Cardiac muscle cell (in vitro differentiated cells and primary cell): ENCODE measurements at places on chromosomes 2 and 18.
A peak's percentile ranks its signal among the peaks of the same experiment; 100 is the strongest.

DNA sequence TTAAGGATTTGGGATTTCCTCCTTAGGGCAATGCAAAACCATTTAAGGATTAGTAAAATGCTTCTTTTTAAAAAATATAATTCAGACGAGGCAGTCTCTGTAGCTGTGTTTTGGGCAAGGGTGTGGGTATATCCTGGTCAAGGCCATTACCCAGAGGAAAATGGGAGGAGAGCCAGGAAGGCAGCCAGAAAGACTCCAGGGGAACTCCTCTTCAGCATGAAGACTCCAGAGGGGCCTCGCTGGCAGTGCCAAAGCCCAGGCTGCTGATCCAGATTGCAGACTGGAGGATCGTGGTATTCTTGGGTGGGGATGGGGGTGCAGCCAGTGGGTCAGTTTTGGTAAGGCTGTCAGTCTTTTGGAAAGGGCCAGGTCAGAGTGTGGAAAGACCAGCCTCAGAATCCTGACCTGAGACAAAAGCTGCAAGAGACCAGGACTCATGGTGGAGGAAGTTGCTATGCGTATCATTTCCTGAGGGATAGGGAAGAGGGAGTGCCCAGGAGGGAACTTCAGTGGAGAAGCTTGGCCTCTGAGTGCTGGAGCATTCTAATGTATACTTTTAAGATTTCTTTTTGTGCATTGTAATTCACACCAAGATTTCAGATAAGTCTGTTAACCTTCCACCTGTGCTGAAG, 20.9 kb upstream of the RAB11FIP5 start:
- DNase-seq, result no peak

DNA sequence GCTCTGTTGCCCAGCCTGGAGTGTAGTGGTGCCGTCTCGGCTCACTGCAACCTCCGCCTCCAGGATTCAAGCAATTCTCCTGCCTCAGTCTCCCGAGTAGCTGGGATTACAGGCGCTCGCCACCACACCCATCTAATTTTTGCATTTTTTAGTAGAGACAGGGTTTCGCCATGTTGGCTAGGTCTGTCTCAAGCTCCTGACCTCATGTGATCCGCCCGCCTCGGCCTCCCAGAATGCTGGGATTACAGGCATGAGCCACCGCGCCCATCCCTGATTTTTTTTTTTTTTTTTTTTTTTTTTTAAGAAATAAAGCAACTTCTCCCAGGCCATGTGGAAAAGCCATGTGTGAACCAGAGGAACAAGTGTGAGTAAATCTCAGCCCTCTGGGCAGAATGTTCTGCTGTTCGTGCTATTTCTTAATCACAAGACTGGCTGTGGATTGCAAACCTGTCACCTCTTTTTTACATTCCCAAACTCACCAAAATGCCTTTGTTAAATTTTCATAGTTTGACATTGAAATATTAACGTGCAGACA, 6.4 kb upstream of the SH3BP4 start:
- DNase-seq, result no peak

- no peak for DNase-seq
Observed at GRCh38 chr2:14398641-14399040, 233.9 kb upstream of the LRATD1 start.

DNA sequence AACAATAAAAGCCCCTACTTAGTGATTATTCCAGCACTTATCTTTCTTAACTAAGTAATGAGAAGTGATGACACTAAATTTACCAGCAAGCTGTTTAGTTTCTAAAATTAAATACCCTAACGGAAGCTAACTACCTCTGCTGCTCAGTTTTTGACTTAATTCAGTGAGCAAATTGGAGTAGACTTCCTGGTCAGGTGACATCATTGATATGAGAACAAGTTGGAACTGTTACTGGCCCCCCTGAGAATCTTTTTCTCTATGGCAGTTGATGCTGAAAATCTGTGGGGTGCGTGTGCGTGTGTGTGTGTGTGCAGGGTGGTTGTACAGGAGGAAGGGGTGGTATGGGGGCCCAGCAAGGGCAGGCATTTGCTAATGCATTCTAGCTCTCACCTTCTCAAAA, 35.5 kb upstream of the BMP10 start:
- no peak for DNase-seq

- peak; percentile 28 for DNase-seq
Observed at GRCh38 chr2:164145093-164145987, 409.5 kb upstream of the FIGN start.
